Stimulated activated CD4-positive, alpha-beta T cell treated with anti-CD3 and anti-CD28 coated beads, Interleukin-1b, Interleukin-23, amount 100 ng/mL, for 4 hours (primary cell): ENCODE measurements at places on chromosomes 1 and 21.

GRCh38 chr1:180505732-180506335, 3.5 kb upstream of the ACBD6 start:
- no peak for DNase-seq

- no peak for DNase-seq
Measured at GRCh38 chr1:168443899-168444298, 99.9 kb downstream of the XCL2 start.

- no peak for DNase-seq
Measured at GRCh38 chr1:243979396-243979795, 71.7 kb upstream of the ZBTB18 start.

DNA sequence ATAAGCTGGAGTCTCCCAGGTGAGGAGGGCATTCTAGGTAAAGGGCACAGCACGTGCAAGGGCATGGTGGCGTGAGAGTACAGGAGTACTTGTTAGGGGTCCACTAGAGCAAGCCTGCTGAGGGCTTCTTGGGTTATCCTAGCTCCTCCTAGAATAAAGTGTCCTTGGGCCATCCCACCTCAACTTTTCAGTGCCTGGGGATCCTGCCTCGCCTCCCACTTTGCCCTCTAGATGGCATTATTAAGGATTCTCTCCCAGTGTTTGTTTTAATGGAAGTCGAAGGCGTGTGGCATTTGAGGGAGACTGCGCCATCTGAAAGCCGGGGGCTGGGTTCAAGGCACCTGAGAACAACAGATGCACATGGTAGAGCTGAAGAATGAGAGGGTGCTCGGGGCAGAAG, 74.5 kb upstream of the SELENON start:
- DNase-seq = no peak

DNA sequence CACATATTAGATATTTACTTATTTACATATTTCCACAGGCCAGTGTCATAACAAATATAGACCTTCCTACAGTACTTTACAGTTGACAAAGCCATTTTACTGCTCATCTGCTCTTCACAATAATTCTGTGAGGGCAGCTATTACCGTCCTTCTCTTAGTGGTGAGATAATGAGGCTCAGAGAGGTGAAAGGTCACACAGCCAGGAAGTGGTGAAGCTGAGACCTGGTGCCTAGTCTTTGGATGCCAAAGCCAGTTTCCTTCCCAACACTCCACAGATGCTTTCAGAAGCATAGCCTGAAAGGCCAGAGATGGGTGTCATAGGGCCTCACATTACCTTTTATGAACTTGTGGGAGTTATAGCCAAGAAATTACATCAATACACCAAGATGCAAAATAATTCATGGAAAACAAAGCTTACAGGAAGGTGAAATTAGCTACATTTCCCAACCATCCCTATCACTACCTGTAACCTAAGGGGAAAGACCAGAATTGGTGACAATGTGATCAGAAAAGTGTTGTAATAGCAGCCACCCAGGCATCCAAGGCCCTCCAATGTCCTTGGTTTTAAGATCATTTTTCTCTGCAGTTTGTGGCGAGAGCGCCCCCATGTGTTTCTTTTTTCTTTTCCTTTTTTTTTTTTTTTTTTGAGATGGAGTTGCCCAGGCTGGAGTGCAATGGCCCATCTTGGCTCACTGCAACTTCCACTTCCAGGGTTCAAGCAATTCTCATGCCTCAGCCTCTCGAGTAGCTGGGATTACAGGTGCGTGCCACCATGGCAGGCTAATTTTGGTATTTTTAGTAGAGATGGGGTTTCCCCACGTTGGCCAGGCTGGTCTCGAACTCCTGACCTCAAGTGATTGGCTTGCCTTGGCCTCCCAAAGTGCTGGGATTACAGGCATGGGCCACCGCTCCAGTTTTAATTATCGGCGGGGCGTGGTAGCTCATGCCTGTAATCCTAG, 26.5 kb upstream of the RPL11 start:
- no peak for DNase-seq

DNA sequence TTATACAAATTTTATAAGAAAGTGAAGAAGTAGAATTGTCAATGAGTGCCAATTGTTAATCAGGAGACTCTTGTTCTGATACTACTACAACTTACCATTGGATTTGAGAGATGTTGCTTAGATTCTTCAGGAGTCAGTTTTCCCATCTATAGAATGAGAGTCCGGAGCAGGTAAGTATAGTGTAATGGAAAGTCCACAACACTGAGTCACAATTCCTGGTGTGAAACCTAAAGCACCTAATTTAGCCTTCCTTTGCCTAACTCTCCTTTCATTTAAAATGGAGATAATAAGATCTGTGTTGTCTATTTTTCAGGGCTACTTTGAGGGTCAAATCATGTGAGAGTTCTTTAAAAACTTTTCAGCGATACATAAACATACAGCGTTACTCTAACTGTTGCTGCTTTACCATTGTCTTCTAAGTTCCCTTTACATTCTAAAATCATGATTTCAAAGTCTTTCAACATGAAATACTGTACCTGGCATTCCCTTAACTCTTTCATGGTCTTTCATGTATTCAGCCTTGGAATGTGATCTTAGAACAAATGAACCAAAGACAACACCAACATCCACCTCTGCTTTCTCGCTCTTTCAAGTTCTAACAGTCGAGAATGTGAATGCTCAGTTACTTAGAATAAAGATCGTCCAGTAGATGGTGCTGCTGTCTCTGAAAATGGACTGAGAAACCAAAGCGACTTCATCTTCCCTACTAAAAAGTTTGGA, 90.9 kb downstream of the SLC30A10 start:
- DNase-seq = no peak

- DNase-seq = no peak
Measured at GRCh38 chr1:35111106-35111505, 31.9 kb downstream of the ZMYM1 start.

DNA sequence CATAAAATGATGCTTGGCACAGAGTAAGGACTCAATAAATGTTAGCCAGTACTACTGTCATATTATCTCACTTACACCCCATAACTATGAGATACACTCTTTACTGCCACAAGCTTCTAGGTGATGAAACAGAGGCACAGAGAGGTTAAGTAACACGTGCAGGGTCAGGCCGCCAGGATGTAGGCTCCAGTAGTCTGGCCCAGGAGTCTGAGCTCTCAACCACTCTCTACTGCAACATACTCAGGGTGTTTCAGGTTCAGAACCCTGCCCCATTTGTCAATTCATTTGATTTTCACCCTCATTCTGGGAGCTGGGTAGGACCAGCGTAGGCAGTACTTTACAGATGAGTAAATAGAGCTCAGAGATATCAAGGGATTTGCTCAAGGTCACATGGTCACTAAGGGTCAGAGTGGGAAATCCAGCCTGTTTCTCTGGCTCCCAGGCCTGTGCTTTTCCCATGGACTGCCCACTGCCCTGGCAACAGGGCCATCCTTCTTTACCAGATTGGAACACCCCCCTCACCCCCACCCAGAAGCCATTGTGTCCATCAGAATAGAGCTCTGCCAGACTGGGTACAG, 21.2 kb downstream of the IQGAP3 start:
- no peak for DNase-seq

GRCh38 chr21:43653626-43654025, 5.7 kb downstream of the HSF2BP start:
- no peak for DNase-seq

DNA sequence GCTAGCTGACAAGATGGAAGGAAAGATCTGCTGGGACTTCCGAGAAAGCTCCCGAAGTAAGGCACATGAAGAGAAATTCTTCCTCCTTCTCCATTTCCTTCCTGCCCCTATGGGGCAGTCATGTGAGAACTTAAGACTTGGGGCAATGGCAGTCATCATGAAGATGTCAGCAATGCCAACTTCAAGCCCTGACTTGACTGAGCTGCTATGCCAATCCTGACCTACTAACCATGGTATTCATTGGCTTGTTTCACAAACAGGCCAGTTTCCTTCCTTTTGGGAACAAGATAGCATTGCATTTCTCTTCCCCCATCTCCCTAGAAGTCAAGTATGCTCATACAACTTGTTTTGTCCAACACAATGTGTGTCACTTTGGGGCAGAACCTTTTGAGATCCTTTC, 25.5 kb downstream of the GRIK1 start:
- DNase-seq = no peak

GRCh38 chr1:96372881-96373280, 348.7 kb upstream of the PTBP2 start:
- no peak for DNase-seq

- no peak for DNase-seq
Measured at GRCh38 chr1:170445096-170445495, 86.9 kb upstream of the GORAB start.

- no peak for DNase-seq
Measured at GRCh38 chr1:218829097-218829496, 344.6 kb upstream of the LYPLAL1 start.

DNA sequence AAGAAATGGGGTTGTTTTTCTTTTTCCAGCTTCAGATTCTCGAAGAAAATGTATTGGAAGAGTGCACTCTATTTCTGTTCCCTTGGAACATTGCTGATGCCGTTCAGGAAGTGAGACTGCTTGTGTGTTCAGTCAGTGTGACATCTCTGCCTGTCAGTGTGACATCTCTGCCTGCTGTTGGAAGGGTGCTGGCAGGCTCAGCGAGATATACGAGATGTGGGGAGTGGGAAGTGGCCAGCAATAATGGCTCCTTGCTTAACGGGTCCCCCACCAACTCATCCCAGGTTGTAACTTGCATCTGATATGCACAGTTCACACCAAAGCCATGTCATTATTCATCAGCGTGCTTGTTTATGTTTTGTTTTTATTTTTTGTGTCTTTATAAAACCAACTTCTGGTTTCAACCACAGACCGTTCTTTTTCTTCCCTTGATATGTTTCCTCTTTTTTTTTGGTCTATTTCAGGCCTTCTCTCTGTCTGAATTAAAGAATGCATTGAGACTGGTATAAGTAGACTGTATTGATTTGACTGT, 145.4 kb downstream of the GALNT2 start:
- DNase-seq = no peak

GRCh38 chr1:33094971-33095604, 14.1 kb downstream of the AZIN2 start:
- peak; percentile 24 for DNase-seq

DNA sequence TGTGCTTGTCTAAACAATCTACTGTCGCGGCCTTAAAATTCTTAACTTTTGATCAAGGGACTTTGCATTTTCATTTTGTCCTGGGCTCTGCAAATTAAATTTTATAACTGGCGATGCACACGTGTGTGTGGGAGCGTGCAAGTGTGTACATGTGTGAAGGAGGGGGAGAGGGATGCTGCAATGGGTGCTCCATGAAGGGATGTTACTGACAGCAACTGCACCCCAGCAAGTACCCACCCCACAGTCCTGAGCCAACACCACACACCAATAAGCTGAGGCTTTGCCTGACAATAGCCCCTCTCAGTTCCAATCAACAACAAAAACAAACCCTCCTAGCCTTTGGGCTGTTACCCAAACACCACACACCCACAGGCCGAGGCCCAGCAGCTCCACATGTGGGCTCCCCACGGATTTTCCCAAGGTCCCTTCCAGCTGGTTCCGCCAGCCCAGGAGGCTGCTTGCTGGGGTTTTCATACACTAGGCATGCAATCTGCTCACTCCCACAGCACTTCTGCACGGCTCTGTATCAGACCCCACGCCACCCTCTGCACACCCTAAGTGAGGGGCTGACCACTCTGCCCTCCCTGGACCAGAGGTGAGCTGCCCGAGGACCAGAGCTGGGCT, 32.8 kb upstream of the IFFO2 start:
- no peak for DNase-seq

GRCh38 chr1:160800645-160801408, 4.9 kb downstream of the LY9 start:
- no peak for DNase-seq

- DNase-seq = no peak
Measured at GRCh38 chr1:45868861-45869260, 65.4 kb downstream of the MAST2 start.
